ENCODE measurements at places on chromosomes 11 and 22. TPM values are rescaled to one million over a fixed set of nuclear protein-coding genes. Genes with fewer than 3 reads are reported as not detected.

The PLAAT5 gene
- 1.7 TPM for total RNA-seq

The OVCH2 gene
- not detected for total RNA-seq

The PTPN5 gene
- not detected for total RNA-seq

The MRGPRX3 gene
- total RNA-seq, result not detected

The CCDC88B gene
- total RNA-seq, result 119 TPM

GRCh38 chr11:114610550-114610949 is 15.0 kb upstream of the NXPE4 start:
- DNase-seq, result no peak

DNA sequence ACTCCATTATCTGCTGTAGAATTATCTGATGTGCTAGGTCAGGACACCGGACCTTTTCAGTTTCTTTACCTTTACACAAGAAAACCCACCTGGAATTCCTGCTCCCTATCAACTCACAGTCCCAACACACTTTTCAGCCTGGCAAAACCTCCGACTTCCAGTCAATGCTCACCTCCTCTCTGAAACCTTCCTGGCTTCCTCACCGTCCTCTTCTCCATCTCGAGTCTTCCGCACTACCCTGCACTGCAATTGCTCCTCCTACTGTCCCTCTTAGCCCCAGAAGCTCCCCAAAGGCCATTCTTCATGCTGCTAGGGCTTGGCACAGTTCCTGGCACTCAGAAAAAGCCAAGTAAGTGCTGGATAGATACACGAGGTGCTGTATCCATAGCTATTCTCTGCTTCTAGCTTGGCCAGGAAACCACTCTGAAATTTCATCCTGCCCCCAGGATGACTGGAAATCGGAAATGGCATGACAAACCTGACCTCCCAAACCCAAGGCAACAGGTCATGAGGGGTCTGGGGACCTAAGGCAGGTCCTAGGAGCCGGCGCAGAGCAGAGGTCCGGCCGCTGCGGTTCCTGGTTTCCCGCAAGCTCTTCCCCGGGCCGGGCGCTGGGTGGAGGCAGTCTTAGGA is 702 bp downstream of the SYN3 start:
- no peak for DNase-seq

GRCh38 chr11:60566776-60567175 is 51.6 kb downstream of the MS4A13 start:
- no peak for DNase-seq

GRCh38 chr11:107707807-107708206 is 4.0 kb downstream of the SLN start:
- no peak for DNase-seq

GRCh38 chr11:17743808-17744119 is 9.2 kb downstream of the KCNC1 start:
- DNase-seq, result no peak

GRCh38 chr11:64643256-64643881 is 52.3 kb downstream of the SLC22A12 start:
- DNase-seq, result no peak
